Endodermal cell (in vitro differentiated cells): ENCODE measurements at places on chromosomes 3 and 15. TPM values are rescaled to one million over a fixed set of nuclear protein-coding genes. Genes with fewer than 3 reads are reported as not detected.

Gene PLA2G4E
- not detected in 3 replicates for total RNA-seq

Gene APOD
- not detected in 2 replicates for total RNA-seq

Gene COL8A1
- total RNA-seq = 3.3 and 3.9 TPM in 2 replicates

Gene DUOXA2
- total RNA-seq = not detected in 2 replicates
